ENCODE measurements at places on chromosomes 2 and 18.

DNA sequence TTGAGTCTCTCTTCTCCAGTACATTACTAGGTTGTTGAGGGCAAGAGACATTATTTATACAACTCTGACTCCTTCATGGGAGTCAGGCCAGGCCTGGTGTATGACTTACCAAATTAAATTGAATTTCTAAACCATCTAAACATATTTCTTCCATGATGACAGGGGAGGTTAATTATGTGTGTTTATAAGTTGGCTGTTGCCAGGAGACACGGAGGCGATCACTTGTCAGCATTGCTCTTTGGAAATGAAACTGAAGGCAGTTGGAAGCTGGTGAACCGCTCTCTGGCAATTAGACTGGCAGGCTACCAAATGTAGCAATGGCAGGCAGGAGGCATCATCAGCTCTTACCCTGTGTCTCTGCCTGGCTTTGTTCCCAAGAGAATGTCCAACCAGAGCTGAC is 241.4 kb downstream of the KCNS3 start:
- DNase-seq: no peak

DNA sequence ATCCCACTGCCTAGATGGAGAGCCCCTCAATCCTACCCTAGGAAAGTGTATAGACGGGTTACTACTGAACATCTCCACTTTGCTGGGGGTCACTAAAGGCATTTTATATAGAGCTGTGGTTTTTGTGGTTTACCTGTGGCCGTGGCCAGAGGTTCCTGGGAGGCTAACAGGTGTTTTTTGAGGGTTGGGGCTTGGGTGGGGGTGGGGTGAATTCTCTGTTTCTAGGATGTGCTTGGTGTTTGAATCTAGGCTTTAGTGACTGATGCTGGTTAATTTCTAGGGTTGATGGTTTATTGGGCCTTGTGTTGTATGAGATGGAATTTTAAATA is 7.7 kb downstream of the HOXD8 start:
- no peak for DNase-seq

DNA sequence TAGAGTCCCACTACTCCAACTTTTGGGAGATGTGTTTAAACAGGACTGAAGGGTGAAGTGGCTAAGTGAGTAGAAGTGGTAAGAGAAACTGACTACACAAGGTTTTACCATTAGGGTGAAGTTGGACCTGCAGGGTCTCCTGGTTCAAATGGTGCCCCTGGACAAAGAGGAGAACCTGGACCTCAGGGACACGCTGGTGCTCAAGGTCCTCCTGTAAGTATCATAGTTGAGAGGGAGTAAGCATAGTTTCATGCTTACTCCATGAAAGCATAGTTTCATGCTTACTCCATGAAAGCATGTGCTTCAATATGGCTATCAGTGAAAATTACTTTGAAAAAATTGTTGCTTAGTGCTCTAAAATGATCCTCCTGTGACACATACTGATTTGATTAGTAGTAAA is 19.1 kb downstream of the COL3A1 start:
- no peak for DNase-seq

DNA sequence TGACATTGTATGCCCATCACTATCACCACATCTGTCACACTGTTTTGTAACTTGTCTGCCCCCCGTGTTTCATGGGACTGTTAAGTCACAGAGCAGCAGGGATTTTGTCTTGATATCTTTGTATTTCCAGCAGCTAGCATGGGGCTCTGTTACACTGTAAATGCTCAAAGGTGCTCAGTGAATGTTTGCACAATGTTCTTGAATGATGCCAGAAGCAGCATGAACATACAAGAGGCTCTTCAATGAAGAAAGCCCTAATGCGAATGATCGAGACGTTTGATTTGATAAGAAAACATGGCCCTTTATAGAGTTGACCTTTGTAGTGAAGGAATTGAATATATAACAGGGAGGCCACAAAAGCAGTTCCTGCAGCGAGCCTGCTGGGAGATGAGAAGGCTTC is 120.9 kb upstream of the TTC39C start:
- DNase-seq: no peak

- no peak for DNase-seq
Measured at GRCh38 chr2:157813467-157813866, 62.7 kb downstream of the ACVR1 start.

GRCh38 chr2:98484121-98484557 is 39.5 kb downstream of the INPP4A start:
- DNase-seq: no peak

GRCh38 chr2:236970656-236971010 is 115.1 kb upstream of the COPS8 start:
- DNase-seq: no peak

GRCh38 chr2:112876971-112877361 is 34.0 kb upstream of the IL37 start:
- DNase-seq: no peak

- DNase-seq: no peak
Measured at GRCh38 chr2:76748581-76749296, 773.4 kb downstream of the LRRTM4 start.

- DNase-seq: no peak
Measured at GRCh38 chr2:49687918-49688317, 533.6 kb upstream of the FSHR start.

GRCh38 chr2:224479826-224480225 is 77.9 kb upstream of the FAM124B start:
- no peak for DNase-seq

GRCh38 chr2:151156431-151156830 is 105.2 kb downstream of the RBM43 start:
- DNase-seq: no peak

DNA sequence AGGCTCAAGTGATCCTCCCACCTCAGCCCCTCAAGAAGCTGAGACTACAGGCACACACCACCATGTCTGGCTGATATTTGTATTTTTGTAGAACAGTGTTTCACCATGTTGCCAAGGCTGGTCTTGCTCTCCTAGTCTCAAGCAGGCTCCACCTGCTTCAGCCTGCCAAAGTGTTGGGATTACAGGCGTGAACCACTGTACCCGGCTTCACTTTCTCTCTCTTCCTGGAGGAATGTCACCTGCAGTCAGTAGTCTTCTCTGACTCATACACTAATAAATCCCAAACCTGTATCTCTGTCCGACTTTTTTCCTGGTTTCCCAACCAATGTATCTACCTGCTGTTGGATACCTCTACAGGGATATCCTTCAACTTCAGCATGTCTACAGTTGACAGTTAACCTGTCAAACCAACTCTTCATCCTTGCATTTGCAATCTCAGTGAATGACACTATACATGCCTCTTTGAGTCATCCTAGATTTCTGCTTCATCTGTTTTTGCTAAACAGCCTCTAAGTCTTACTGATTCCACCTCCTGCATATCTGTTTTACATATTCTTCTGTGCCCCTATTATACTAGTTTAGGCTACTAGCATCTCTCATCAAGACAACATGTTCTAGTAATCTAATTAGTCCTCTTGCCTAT is 54.5 kb downstream of the RBBP8 start:
- no peak for DNase-seq

DNA sequence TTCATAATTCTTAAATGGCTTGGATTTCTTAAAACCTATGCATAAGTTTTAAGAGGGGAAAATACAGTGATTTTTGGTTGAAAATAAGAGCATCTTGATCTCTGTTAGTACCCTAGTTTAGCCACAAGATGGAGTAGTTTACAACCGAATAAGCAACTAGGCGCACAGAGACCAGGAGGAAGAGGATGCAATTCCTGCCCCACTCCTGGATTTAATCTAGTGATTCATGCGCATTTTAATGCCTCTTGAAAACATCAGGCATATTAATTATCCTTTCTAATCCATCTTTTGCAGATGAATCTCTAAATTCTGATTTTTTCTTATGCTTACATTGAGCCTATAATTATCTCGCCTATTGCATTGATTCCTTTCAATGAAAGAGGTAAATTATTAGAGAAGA is 76.7 kb downstream of the MRPS9 start:
- DNase-seq: peak; percentile 42

GRCh38 chr18:54716586-54716985 is 111.7 kb upstream of the RAB27B start:
- no peak for DNase-seq
